ENCODE measurements at places on chromosomes 1 and 21. TPM values are rescaled to one million over a fixed set of nuclear protein-coding genes. Genes with fewer than 3 reads are reported as not detected.

GCSAML gene
- polyA plus RNA-seq: not detected

GRCh38 chr1:26221094-26221493 is 12.9 kb upstream of the CEP85 start:
- H3K36me3 ChIP-seq: no peaks in the 10 kb centered on the region
- no peak overlapping the region for H3K4me3 ChIP-seq
- H3K27ac ChIP-seq: no peak overlapping the region
- H3K4me1 ChIP-seq: no peaks in the 10 kb centered on the region
- DNase-seq: no peak

- DNase-seq: no peak
- no peak overlapping the region for H3K4me3 ChIP-seq
Measured at GRCh38 chr1:33330361-33330890, 9.5 kb upstream of the A3GALT2 start.

DNA sequence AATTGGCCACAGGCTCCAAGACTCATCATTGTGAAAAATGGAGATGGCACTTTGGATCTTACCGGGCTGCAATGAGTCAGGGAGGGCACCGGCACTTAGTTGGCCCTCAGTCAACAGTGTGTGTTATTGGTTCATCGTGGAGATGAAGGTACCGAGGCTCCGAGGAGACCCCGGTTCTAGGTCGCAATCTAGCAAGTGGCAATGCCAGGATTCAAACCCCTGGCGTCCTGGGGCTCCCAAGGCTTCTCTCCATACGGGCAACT is 49.0 kb upstream of the ACOT11 start:
- no peaks in the 10 kb centered on the region for H3K36me3 ChIP-seq
- H3K27me3 ChIP-seq: no peaks in the 10 kb centered on the region
- no peaks in the 10 kb centered on the region for H3K4me1 ChIP-seq
- no peak overlapping the region for H3K4me3 ChIP-seq
- DNase-seq: no peak
- no peak overlapping the region for H3K27ac ChIP-seq
